ENCODE measurements at places on chromosomes 11 and 22.

DNA sequence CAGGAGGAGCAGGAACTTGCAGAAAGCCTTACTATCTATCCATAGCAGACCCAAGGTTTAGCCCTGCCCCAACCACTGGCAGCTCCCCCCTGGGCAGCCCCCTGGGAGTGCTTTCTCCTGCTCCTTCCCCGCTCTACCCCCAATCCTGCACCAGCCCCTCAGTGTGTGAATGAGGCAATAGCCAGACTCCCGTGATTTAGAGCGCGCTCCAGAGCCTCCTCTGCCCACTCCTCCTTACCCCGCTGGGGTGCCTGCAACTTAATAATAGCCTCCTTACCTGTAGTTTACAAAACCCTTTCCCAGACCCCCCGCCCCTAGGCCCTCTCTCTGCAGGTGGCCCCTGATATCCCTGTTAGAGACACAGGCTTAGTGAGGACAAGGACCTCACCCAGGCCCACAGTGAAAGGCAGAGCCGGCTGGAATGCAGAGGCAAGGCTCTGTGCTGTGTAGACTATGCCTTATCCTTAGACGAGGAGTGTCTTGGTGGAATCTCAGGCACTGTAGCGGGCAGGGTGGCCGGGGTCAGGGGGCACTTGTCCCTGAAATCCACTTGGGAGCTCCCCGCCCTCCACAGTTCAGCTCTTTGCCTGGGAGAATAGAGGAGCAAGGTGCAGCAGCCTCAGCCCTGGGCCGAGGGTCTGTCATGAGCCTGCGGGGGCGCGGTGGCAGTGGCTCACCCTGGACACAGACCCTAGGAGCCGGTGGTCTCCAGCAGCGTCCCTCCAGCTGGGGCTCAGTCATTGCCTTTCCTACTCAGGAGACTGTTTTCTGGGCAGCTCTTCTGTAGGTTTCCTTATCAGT, 4.3 kb upstream of the CARNS1 start:
- no peak for DNase-seq

- peak; percentile 49 for DNase-seq
Measured at GRCh38 chr11:46308631-46309419, 31.4 kb downstream of the CREB3L1 start.

DNA sequence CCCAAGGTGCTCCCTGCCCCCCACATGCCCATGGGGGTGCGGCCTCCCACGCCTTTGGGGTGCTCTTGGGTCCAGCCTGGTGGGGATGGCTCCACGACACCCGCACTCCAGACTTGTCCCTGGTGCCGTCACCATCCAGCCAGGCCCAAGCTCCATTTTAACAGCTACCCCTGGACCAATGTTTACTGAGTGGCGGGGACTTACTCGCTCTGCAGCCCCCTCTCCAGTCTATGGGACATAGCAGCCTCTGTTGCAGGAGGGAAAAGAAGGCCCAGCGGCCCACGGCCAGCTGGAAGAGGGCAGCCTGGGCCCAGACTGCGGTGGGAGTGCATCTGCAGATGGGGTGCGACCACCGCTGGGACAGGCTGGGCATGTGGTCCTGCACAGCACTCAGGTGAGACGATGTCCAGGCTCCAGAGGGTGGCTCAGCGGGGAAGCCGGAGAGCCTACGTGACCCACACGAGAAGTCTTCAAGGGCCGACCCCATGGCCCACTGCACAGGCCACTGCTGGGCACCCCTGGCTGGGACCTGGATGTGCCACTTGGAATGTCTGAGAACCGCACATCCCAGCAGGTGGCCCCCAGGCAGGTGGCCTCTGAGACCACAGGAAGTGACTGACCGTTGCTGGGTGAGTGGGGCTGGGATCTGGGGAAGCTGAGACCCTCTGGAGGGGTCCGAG, 18.1 kb downstream of the IL17REL start:
- DNase-seq = no peak

- no peak for DNase-seq
Measured at GRCh38 chr11:84313830-84314359, 1027.7 kb upstream of the CCDC90B start.

DNA sequence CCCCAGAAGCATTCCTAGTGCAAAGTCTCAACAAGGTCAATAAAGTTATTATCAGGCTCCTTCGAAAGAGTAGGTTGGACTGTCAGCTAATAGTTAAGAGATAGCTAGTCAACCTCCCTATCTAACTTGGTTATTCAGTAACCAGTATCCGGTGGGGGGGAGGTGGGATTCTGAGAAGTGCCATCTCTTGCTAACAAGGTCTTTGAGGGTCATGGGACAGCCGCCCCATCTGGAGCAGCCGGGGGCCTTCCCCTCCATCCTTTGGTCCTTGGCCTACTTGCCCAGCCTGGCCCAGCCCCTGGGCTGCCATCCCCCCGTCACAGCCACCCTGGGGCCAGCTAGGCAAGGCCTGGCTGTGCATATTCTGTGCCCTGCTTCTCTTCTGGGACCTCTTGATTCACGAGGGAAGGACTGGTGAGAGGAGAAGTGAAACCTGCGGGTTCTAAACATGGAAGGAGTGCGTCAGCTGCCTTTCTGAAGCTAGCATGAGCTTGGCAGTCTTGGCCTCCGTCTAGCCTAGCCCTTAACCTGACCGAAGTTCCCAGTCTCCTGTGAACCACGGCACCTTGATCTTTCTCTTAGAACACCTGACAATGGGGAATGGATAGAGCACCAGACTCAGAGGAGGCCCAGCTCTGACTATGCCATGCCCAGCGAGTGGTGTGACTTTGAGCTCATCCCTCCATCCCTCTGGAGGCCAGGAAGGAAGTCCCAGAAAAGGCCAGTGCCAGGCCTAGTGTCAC, 9.3 kb downstream of the SLC37A2 start:
- no peak for DNase-seq

DNA sequence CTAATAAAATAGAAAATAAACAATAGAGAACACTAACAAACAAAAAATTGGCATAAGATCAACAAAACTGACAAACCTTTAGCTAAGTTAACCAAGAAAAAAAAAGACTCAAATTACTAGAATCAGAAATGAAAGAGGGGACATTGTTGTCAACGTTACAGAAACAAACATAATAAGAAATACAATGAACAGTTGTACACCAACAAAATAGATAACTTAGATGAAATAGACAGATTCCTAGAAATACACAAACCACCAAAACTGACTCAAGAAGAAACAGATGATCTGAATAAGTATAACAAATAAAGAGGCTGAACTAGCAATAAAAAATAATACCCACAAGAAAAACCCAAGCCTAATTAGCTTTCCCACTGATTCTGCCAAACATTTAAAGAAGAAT, 34.7 kb upstream of the TMPRSS4 start:
- no peak for DNase-seq

DNA sequence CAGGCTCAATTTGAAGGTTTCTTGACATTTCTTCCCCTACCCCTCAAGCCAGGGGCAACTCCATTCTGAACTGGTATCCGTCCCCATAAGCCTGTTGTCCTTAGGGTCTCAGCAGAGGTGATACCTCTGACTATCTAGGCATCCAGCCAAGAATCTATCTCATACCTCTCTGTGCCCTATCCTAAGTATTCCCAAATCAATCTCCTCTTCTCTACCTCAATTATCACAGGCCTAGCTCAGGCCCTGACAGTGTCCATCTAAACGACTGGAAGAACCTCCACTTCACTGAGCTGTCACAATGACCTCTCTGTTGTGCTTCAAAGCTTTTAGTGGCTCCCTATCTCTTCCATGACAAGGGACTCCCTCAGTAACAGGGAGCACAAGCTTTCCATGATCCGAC, 26.9 kb downstream of the HIRA start:
- DNase-seq = no peak

DNA sequence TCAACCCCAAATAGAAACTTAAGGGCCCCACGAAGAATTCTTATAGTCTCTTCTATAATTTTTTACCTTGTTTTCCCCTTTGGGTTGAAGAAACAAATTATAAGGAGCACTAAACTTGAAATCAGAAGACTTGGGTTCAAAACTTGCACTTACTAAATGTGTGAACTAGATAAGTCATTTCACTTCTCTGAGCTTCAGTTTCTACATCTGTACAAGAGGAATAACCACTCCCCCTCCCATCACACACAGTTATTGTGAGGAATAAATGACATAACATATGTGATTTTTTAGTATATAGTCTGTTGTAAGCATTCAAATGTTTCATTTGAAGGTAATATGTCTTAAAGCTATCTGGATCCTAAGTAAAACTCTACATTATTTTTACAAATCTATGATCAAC, 78.8 kb downstream of the LIF start:
- DNase-seq = no peak

DNA sequence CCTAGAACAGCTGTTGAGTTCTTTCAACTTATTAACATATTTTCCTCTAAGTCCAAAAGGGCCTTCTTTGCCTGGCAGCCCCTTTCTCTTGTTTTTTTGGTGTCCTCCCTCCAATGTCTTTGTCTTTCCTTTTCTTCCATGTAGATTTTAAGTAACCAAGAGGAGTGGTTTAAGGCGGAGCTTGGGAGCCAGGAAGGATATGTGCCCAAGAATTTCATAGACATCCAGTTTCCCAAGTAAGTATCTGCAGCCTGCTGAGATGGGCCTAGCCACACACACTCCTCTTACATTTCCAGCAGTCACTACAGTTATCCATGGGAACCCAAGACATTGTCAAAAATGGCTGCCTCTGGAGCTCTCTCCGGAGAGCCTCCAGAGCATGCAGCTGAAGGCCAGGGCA, 4.5 kb upstream of the TMA7B start:
- no peak for DNase-seq

DNA sequence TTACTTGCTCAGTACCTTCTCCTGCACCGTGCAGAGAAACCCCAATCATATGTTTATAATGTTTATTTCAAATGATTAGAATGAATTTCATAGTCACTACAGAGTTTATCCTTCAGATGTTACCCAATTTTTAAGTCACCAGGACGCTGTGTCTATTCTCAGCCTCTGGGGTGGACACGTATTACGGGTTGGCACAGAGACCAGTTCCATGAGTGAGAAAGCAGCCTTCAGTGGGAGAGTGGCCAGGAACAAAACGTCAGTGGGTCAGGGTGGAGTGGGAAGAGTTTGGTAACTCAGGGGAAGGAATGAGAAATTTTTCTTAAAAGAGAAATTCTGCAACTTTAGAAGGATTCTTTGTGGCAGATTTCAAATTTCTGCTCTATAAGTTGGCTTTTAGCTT, 77.1 kb upstream of the MTMR2 start:
- no peak for DNase-seq

GRCh38 chr22:35152316-35152715, 86.4 kb downstream of the ISX start:
- DNase-seq = no peak

DNA sequence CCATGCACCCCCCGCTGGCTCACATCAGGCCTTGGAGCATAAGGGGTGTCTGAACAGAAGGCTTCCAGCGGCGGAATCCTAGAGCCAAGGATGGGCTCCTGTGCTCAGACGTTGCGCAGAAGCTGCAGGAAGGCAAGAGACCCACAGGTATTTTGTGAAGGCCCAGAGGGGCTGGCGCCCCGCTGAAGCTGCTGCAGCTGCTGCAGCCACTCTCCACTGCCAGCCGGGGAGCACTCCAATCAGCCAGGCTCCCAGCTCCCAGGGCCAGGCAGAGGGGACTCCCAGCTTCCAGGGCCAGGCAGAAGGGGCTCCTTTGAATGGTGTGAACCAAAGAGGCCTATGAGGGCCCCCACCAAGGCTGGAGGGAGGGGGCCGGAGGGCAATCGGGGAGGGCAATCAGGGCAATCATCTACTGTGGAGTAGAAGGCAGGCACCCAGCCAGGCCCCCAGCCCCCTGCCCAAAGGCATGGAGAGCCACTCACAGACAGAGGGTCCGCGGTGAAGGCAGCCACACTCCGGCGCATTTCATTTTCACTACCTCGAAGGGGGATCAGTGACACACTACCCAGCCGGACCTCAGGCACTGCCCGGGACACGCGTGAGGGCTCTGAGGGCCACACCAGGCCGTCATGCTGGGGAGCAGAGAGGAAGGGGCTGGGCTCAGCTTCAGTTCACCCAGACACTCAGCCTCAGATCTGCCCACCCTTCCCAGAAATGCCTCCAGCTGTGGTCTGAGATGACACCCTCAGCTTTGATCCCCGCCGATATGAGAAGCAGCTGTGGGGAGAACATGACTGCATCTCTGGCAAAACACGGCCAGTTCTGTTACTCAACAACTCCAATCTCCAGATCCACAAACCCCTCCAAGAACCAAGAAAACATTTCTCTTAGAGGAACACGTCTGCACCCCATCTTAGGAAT, 11.6 kb upstream of the PDE2A start:
- peak; percentile 5 for DNase-seq

DNA sequence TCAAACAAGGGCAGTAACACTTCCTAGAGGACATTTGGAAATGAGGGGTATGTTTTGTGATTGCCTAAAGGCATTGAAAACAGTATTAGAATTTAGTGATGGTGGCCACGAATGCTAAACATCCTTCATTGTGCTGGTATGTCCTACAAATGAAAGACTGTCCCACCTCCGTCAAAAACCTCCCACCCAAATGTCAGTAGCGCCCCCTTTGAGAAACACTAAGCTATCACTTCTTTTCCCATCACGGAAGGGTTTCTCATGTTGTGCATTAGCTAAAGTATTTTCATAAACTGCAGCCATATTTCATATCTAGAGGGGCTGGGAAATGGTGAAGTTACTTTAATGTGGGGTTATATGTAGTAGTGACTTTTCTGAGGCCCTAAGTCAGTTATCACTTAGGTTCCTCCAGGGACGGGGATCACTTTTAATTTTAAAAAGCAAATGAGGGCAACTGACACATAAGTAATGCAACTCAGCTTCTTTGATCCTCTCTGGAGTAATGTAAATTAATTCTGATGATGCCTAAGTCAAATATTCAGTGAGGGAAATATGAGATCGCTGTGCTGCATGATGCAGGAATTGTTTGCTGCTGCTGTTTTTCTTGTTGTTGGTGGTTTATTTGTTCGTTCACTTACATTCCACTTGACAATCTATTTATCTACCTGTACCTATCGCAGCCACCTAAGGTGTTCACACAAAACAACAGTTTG, 1403.4 kb upstream of the TENM4 start:
- DNase-seq = no peak

DNA sequence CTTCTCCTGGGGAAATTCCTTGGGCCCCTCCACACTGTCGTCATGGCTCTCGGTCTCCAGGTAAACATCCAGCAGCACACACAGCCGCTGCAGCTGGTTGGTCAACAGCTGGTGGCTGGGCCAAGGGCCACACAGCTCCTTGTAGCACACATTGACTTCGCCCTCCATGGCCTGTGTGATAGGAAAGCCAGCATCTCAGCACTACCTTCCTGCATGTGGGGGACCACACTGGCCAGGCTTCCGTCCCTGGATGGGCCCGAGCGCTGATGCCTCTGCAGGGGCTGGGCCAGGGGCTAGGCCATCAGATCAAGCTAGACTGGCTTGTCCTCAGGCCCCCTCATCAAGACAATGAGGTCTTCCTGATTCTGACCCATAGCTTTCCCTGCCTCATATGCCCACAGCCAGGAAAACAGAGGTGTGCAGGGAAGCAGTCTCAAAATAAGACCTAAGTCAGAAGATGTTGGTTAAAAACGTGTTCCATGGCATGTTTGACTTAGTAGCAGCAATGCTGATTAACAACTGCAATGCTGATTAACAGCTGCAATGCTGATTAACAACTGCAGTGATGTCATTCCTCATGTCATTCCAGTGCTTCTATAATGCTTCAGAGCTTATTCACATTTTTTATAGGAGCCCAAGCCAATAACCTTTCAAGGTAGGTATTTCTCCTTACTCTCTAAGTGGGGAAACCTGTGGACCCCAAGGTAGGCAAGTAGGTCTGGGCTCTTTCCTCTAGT, 31.3 kb downstream of the NEFH start:
- no peak for DNase-seq

- no peak for DNase-seq
Measured at GRCh38 chr22:24027389-24027975, 16.4 kb downstream of the CABIN1 start.

- DNase-seq = no peak
Measured at GRCh38 chr22:42862045-42862734, 5.1 kb upstream of the ARFGAP3 start.

Measured in stimulated activated CD8-positive, alpha-beta memory T cell treated with anti-CD3 and anti-CD28 coated beads, Interleukin-4, amount 100 ng/mL, for 4 hours (primary cell).